ENCODE measurements at places on chromosomes 1 and 21.

DNA sequence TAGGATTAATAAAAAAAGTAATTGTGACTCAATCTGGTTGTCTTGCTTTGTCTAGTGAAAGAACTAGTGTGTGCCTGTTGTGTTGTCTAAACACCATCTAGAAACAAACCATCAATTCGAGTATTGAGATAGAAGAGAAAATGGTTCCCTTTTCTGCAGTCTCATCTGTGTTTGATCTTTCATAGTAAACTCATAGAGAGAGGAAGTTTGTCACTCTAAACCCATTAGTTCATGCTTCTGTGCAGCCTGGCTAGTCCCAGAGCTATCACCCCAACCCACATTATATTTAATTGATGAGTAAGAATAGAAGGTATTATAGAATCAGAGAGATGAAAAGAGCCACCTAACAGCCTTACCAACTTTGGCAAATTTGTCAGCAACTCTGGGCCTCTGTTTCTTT is 99.5 kb downstream of the TGFB2 start:
- no peak for DNase-seq

DNA sequence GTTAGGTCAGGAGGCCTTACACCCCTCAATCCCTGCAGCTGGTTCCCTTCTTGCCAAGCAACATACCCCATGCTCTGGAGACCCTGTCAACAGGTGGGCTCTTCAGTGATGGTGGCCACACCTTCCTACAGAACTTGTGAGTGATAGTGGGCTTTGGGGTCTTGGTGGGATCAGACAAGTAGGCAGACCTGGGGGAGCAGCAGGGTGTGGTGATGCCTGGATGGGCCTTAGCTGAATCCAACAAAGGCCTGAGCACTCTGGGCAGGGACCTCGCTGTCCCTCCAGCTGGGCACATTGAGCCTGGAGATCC is 14.9 kb downstream of the FAAH start:
- DNase-seq = no peak

DNA sequence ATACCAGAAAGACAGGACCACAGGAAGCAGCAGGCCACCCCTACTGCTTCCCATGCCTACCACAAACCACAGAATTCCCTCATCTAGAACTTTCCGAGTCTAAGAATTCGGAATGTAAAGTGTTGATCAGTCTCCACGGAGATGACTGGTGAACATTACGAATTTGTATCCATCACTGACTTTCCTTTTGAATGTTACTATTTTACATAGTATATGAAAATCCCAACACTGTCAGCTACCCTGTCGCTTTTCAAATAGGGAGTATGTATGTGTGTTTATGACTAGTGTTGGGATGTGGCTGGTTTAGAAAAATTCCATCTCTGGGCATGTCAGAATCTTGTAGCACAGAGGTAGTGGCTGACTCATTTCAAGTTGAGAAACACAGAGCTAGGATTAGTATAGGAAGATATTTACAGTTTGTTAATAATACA is 118.2 kb downstream of the COQ8A start:
- DNase-seq = no peak

- no peak for DNase-seq
These were observed 35.3 kb downstream of the B3GALNT2 start for GRCh38 chr1:235468970-235469369.

- no peak for DNase-seq
These were observed 33.5 kb upstream of the IL19 start for GRCh38 chr1:206736878-206737728.

GRCh38 chr1:95532335-95532734 is 298.3 kb downstream of the RWDD3 start:
- DNase-seq = no peak

All from inflammatory macrophage treated with lipopolysaccharide for 4 hours (primary cell).